Activated CD4-positive, alpha-beta T cell treated with anti-CD3 and anti-CD28 coated beads for 36 hours (primary cell): ENCODE measurements at places on chromosomes 11 and 22. TPM values are rescaled to one million over a fixed set of nuclear protein-coding genes. Genes with fewer than 3 reads are reported as not detected.
A peak's percentile ranks its signal among the peaks of the same experiment; 100 is the strongest.

The ZC3H12C gene
- total RNA-seq = 1.6 TPM

DNA sequence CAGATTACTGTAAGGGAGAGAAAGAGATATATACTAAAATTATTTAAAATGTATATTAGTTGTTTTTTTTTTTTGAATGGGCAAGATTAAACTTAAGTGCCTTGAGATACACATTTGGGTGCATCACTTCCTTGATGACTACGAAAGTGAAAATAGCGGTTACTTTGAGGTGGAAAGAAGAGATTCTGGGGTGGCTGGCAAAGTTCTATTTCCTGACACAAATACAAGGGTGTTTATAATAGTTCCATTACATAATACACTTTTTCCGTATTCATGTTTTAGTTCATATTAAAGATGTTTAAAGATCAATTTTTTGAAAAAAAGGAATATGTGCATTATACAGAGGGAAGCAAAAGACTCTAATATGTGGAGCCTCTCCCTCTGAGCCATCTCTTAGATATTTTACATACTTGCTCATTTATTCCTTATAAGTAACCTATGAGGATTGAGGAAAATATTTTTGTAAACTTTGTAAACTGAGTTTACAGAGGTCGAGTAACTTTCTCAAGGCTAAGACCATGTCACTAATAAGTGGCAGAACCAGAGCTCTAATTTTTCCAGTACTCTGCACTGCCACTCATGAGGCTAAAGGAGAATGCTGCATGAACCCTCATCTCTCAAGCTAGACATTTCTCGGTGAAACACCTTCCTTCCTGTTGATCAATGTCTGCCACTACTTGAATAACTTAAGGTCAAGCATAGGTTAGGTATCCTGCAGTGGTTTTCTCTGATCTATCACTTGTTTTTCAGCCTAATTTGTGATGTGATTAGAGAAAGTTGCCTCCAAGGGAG is 58.6 kb downstream of the DDIAS start:
- DNase-seq = peak; percentile 43
- H3K4me3 ChIP-seq = peak overlapping the region; percentile 12
- peaks cover 17% of the 10 kb centered on the region for H3K36me3 ChIP-seq
- no peaks in the 10 kb centered on the region for H3K27me3 ChIP-seq
- H3K27ac ChIP-seq = peak overlapping the region; percentile 70
- peaks cover 74% of the 10 kb centered on the region for H3K4me1 ChIP-seq

GRCh38 chr11:86672007-86672621 is at the start of gene ME3:
TSS of gene ME3 (minus strand) at chr11:86672616.
- peaks cover 17% of the 10 kb centered on the region for H3K27me3 ChIP-seq
- peak; percentile 72 for DNase-seq
- H3K27ac ChIP-seq = peak within 1 kb of the TSS; percentile 71
- H3K4me1 ChIP-seq = peaks cover 24% of the 10 kb centered on the region

DNA sequence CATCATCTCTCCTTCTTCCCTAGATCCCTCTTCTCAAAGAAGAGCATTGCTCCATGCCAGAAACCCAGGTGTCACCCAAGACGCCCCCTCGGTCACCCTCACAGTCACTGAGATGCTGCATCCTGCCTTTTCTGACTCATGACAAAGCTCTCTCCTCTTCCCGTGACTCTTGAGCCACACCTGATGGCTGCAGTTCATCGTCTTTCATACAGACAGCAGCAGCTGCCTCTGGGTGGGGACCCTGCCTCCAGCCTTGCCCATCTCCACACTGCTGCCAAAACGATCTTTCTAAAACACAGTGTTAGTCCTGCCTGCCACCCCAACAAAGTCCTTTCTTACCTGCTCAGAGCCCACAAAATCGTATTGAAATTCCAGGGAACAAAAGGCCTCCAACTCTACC is 44.8 kb downstream of the BUD13 start:
- H3K27ac ChIP-seq = no peak overlapping the region
- no peaks in the 10 kb centered on the region for H3K27me3 ChIP-seq
- H3K4me3 ChIP-seq = no peak overlapping the region
- H3K36me3 ChIP-seq = no peaks in the 10 kb centered on the region
- DNase-seq = no peak

DNA sequence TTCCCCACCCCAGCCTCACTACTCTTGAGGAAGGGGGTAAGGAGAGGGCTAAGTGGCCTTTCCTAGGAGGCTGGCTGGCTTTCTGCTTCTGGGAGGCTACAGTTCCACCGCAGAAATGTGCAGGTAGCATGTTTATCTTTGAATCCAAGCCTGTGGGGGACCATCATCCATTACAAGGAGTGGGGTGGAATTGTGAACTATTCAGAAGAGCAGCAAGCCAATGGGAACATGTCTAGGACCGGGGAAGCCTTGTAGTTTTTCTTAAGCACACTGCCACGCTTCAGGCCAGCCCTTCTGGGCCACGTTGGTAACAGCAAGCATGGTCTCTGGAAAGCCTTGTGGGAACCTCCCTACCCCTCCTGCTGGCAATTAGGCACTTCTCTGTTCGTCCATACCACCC is 100.3 kb downstream of the AMOTL1 start:
- H3K36me3 ChIP-seq = no peaks in the 10 kb centered on the region
- no peak overlapping the region for H3K27ac ChIP-seq
- no peak overlapping the region for H3K4me3 ChIP-seq
- peaks cover 2% of the 10 kb centered on the region for H3K27me3 ChIP-seq
- H3K4me1 ChIP-seq = no peaks in the 10 kb centered on the region
- no peak for DNase-seq

DNA sequence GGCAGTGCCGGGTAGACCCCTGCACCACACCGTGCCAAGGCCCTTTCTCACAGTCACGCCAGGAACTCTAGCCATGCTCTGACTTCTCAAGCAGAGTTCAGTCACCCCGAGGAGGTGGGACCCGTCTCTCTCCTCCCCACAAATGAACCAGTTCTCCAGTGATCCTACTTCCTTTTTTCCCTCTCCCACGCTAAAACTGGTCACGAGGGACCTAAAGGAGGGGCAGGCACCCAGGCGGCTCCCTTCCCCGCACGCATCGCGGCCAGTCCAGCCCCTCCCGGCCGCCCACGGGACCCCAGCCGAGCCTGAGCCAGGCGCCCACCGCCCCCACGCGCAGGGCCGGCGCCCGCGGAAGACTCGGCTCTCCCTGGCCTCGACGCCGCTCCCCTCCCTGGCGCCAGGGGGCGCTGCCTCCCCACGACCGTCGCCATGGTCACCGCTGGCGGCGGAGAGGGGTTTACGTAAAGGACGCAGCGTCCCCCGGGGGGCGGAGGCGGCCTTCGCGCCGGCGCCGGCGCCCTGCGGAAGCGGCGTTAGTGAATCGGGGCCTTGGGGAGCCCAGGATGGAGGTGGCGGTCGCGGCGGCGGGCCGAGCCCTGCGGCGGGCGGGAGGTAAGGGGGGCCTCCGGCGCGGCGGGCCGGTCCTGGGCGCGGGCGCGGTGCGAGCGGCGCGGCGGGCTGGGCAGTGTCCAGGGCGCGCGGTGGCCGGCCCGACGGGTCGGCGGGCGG is at the start of gene DAGLA:
TSS of gene DAGLA (plus strand) at position 499 of the 729 bp plus-strand sequence. CDS start 39,765 bp downstream, outside the sequence.
- H3K36me3 ChIP-seq = no peaks in the 10 kb centered on the region
- peak; percentile 86 for DNase-seq
- H3K4me1 ChIP-seq = peaks cover 4% of the 10 kb centered on the region
- H3K27me3 ChIP-seq = peaks cover 18% of the 10 kb centered on the region
